ENCODE measurements at places on chromosomes 2 and 18. TPM values are rescaled to one million over a fixed set of nuclear protein-coding genes. Genes with fewer than 3 reads are reported as not detected.

GRCh38 chr2:186349508-186349907, 136.6 kb upstream of the ZC3H15 start:
- no peak for DNase-seq

Gene KCMF1
- 48.1 TPM for polyA plus RNA-seq

Gene CTAGE1
- polyA plus RNA-seq, result not detected

GRCh38 chr2:172387361-172387760, 40.0 kb upstream of the ITGA6 start:
- no peak for DNase-seq

GRCh38 chr2:157761520-157761919, 114.6 kb downstream of the ACVR1 start:
- DNase-seq, result no peak

Gene CYP27C1
- 7.1 TPM for polyA plus RNA-seq

DNA sequence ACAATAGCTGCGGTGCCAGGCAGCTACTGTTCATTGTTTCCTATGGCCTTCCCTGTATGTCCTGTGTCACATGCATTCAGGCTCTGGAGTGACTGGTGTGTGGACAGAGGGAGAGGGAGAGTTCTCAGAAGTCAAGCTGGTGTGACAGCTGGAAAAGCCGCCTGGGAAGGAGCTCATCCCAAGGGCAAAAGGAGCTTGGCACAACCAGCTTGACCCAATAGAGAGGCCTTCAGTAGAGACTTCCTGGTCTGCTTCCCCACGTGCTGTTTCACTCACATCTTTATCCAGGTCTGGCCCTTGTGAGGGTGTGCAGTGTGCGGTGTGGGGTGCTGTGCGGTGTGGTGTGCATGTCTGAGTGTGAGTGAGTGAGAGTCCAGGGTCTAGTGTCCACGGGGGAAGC, 11.1 kb upstream of the NT5DC4 start:
- DNase-seq, result no peak

- DNase-seq, result no peak
These were observed 22.6 kb upstream of the SCYGR2 start for GRCh38 chr2:227576110-227576509.

Gene SLC20A1
- 42.9 TPM for polyA plus RNA-seq

- no peak for DNase-seq
These were observed 75.6 kb downstream of the MOB4 start for GRCh38 chr2:197591339-197592072.

DNA sequence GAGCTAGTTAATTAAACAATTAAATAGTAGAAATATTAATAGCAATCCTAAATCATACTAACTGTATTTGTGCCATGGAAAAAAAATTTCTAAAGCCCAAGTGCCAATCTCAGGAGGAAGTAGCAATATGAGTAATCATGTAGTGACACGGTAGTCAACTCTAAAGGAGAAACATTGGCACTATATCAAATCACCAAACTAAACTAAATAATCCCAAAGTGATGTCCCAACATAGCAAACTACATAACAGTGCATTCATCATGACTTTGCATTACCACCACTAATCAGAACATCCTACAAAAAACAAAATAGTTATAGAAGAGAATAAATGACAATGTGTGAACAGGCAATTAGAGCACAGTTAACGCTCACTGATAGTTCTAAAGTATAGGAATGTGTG, 195.1 kb downstream of the EXOC6B start:
- DNase-seq, result no peak

Gene ARHGEF4
- 8.0 TPM for polyA plus RNA-seq

DNA sequence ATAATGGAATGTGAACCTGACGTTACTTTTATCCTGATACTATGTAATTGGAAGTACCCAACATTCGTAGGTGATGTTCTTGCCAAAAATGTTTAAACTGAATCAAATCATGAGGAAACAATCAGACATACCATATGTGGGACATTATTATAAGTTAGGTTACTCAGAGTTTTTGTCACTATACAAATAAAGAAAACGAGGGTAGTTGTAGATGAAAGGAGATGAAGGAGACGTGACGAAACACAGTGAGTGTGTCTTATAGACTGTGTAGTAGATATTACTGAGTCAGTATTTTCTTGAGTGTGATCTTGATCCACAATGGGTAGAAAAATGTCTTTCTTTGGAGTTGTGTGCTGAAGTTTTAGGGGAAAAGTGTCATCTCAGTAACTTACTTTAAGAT, 176.8 kb downstream of the ZNF407 start:
- DNase-seq, result no peak

Gene PCBP1
- polyA plus RNA-seq, result 298 TPM

GRCh38 chr2:103991591-103991990, 862.3 kb upstream of the POU3F3 start:
- no peak for DNase-seq

GRCh38 chr2:85199698-85200097, 66.5 kb downstream of the TCF7L1 start:
- DNase-seq, result no peak

Gene GPR35
- polyA plus RNA-seq, result 1.6 TPM

Gene SULT1C4
- 48.1 TPM for polyA plus RNA-seq

GRCh38 chr18:10006311-10006893, 92.6 kb downstream of the VAPA start:
- DNase-seq, result no peak

Gene ST8SIA5
- polyA plus RNA-seq, result 1.1 TPM

GRCh38 chr2:62147610-62148301, 48.2 kb upstream of the B3GNT2 start:
- DNase-seq, result no peak

Gene CBLN2
- polyA plus RNA-seq, result 11.4 TPM

GRCh38 chr2:102021779-102022178, 30.0 kb downstream of the IL1R2 start:
- no peak for DNase-seq

DNA sequence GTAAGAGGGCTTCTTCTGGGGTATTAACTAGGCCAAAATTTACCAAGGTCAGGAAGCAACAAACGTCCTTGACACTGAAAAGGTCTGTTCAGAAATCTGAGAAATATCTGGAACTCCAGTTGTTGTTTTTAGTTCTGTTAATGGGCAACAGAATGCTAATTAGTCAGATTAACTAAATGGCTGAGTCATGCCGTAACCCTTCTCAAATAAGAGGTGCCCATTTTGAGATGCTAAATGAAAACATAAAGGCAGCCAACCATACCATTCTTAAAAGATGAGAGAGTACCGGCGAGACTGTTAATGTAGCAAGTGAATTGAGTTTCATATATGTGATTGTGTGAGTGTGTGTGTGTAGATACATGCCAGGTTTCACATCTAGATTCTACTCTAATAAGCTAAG, 147.9 kb upstream of the GAREM1 start:
- no peak for DNase-seq

Gene TRIM54
- 5.6 TPM for polyA plus RNA-seq
